ENCODE measurements at places on chromosomes 5 and 9.

GRCh38 chr5:100889896-100890295 lies 13.2 kb downstream of the ST8SIA4 start:
- DNase-seq, result no peak

DNA sequence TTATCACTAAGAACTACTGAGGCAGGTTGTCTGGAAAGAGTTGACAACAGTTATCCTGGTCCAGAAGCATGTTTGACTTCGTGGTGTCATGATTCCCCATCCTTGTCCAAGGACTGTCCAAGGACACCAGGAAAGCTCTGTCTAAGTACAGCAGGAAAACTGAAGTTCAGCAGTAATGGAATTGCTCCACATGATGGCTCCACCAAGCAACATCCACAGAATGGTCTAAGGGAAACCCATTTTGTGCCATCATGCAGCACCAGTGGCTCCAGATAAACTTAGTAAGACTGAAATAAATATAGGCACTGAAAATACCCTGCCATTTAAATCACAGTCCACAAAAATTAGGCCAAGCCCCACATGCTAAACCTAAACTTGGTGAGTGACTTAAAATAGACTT lies 192.8 kb downstream of the CDH18 start:
- DNase-seq, result no peak

- DNase-seq, result no peak
Measured at GRCh38 chr5:102283102-102283797, 12.8 kb downstream of the SLCO4C1 start.

GRCh38 chr9:130276121-130276520 lies 10.6 kb downstream of the HMCN2 start:
- peak; percentile 22 for DNase-seq

DNA sequence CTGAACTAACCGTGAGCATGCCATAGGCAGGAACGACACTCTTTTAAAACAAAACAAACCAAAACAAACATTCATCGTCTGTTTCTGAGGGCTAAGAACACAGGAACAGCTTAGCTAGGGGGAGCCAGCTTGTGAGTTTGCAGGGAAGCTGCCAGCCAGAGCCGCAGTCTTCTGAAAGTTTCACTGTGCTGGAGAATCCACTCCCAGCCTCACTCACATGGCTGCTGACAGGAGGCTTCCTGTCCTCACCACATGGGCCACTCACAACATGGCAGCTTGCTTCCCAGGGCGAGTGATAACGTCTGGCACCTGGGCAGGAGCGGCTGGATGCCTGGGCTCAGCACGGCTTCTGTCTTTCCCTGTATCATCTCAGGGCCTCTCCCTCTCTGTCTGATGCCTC lies 275.2 kb downstream of the MSX2 start:
- no peak for DNase-seq

GRCh38 chr9:85469041-85469440 lies 272.7 kb downstream of the AGTPBP1 start:
- DNase-seq, result no peak

DNA sequence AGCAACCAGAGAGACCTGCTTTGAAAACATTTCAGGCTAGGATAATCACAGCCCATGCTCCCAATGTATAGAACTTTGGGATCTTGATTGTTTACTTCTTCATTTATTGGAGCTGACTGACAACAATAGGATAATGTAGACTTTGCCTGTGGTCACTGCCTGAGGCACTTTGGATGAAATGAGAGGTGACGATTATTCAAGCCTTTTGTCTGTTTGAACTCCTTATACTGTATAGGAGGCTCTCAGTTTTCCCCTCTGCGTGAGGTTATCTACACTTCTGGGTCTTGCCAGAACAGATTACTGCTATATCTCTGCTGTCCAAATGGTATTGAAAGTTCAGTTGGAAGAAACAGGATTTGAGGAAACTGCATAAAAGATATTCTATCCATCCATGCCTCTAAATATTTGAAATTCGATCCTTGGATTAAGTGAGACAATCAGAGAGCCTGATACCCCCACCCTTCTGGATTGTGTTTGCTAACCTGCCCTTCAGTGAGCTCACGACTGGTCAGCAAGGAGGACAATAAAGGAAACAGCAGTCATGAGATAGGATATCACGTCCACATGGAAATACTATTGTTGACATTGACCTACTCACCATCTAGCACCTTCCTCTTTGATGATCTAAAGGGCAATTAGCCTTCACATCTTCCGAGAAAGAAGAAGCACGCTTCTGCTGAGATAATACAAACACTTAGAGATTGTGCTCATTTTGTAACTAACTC lies 98.1 kb downstream of the DOCK8 start:
- DNase-seq, result no peak

- DNase-seq, result no peak
Measured at GRCh38 chr5:16489322-16489791, 23.8 kb upstream of the ZNF622 start.

DNA sequence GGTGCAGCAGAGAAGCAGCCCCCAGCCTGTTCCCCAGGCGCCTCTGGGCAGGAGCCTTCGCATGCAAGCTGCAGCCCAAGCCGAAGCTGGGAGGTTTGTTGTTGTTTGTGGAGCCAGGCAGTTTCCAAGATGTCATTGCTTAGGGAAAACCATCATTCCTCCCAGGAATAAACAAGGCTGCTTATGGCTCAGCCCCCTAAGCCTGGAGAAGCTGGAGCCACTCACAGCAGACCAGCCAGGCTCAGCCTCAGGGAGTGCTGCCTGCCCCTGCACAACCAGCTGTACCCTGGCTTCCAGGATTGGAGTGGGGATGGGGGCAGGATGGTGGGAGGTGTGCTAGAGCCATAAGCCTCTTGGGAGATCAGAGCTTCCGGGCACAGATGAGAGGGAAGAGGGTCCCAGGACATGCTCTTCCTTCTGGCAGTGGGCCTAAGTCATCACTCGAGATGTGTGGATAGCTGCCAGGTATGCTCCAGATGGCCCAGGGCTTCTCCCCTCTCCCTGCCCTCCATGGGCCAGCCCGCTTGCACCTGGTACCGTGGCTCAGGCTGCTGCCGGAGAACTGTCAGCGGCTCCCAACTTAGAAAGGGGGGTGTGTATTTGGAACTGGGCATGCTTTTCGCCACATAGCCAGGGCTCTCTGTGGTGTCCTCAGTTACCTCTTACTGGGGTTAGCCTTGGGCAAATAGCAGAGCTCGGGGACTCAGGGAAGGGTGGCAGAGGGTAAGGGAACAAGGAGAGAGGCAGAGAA lies 105.2 kb downstream of the RGS3 start:
- DNase-seq, result peak; percentile 71

DNA sequence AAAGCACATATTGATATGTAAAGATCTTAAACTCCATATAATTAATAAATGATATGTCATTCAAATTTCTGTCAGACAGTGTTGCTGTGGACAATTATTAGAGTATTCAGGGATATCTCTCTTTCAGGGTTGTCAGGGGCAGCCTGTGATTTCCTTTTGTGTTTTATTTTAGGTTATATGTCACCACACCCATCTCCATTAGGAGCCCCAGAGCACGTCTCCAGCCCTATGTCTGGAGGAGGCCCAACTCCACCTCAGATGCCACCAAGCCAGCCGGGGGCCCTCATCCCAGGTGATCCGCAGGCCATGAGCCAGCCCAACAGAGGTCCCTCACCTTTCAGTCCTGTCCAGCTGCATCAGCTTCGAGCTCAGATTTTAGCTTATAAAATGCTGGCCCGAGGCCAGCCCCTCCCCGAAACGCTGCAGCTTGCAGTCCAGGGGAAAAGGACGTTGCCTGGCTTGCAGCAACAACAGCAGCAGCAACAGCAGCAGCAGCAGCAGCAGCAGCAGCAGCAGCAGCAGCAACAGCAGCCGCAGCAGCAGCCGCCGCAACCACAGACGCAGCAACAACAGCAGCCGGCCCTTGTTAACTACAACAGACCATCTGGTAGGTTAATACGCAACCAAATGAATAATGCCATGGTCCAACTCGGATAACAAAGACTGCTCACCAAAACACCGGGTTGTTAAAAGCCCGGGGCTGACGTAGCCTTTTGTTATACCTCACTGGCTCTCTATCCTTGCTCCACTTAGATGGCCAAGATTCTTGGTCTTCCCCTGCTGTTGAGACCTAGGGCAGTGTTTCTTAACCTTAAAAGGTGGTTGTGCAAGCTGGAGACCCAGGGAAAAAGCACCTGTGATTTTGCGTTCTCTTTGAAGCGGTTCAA lies 24.4 kb downstream of the SMARCA2 start:
- no peak for DNase-seq

- no peak for DNase-seq
Measured at GRCh38 chr5:45799388-45799787, 103.2 kb upstream of the HCN1 start.

DNA sequence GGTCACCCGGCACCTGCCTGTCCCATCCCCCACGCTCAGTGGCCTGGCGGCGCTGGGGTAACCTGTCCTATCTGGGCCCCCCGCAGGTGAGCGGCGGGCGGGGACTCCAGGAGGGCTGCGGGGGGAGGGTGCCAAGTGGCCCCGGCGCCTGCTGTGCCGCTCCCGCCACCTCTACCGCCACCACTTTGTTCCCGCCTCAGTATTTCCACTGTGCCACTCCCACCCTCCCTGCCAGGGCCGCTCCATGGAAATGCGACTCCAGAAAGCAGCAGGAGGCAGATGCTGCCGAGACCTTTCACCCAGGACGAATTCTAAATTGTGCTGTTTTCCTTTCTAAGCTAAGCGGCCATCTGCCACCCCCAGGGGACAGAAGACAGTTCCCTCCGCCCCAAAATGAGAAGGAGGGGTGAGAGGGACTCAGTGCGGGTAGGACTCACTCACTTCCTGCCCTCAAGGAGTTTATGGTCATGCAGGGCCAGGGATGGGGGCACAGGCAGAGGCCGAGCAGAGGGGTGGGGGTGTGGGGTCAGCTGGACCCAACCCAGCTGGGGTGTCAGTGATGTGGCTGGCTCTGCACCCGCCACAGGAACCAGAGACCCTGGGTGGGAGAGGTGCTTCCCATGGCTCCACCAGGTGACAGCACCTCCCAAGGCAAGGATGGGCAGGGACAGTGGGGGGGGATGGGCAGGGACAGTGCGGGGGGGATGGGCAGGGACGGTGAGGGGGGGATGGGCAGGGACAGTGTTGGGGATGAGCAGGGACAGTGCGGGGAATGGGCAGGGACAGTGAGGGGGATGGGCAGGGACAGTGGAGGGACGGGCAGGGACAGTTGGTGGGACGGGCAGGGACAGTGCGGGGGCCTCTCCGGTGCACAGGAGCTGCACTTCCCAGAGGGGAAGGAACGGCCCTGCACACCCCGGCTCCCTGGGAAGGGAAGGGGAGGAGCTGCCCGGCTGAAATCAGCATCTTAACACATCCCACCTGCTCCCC lies 17.8 kb downstream of the NOTCH1 start:
- DNase-seq, result no peak

- no peak for DNase-seq
Measured at GRCh38 chr5:62342476-62342837, 36.5 kb downstream of the KIF2A start.

GRCh38 chr9:80934095-80934494 lies 755.3 kb downstream of the TLE1 start:
- DNase-seq, result no peak

DNA sequence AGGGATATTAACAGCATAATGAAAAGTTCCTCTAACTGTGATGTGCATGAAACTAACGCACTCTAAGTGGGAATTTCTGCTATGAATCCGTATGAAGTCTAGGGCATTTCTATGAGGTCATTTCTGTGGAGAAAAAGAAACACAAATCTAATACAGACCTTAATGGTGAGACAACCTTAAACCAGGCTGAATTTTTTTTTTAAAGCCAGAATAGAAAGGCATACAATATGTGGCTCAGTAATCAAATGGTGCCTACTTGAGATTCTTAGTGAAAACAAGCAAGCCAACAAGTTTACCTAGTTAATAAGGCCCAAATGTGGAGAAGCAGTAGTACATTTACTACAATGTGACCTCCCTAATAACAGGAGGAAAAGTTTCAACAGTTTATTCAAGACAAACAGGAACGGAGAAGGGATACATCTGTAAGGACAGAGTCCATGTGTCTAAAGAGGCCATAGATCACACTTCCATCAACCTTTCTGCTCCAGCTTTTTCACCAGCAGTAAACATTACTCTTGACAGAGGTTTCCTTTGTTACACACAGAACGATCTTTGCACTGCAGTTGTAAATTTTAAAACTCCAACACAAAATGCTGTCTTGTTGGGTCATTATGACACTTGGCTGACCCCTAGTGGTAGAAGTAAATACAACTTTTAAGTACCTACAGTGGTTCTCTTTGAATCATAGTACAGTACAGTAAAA lies 26.2 kb downstream of the CARNMT1 start:
- DNase-seq, result no peak

Measured in cardiac septum (tissue), 1 donor.